Hematopoietic multipotent progenitor cell treated with erythropoietin and hydrocortisone succinate and interleukin-3 and kit ligand, for 8 days (in vitro differentiated cells): ENCODE measurements at places on chromosomes 12 and 14.
A peak's percentile ranks its signal among the peaks of the same experiment; 100 is the strongest.

DNA sequence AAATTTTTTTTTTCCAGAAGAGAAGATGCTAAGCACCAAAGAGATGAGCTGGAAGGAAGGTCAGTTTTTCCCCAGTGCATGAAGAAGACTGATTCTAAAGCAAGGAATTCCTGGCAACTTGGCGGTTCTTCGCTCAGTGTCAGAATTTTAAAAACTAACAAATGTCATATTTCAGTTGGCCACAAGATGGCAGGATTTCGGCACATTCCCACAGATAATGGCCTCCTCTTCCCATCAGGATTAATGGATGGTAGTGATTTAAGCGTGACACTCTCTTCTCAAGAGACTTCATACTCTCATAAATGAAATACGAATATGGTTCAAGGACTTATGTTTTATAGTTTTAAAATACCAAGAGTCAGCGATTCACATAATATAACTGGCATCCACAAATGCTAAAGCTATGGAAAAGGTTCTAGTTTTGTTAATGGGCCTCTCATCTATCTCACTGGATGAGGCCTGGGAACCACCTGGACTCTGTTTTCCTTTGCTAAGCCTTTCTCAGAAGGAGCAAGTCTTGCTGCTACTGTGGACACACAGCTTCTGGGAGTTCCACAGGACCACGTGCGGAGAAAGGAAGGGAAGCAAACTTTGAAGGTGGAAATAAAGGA is 46.1 kb upstream of the PTPRO start:
- DNase-seq: peak; percentile 20

- no peak for DNase-seq
These were observed 5.9 kb upstream of the ALG10 start for GRCh38 chr12:34016361-34016760.

GRCh38 chr12:124808272-124808671 is 55.4 kb downstream of the SCARB1 start:
- peak; percentile 74 for DNase-seq

GRCh38 chr12:39792938-39793337 is 173.3 kb upstream of the ABCD2 start:
- DNase-seq: no peak

DNA sequence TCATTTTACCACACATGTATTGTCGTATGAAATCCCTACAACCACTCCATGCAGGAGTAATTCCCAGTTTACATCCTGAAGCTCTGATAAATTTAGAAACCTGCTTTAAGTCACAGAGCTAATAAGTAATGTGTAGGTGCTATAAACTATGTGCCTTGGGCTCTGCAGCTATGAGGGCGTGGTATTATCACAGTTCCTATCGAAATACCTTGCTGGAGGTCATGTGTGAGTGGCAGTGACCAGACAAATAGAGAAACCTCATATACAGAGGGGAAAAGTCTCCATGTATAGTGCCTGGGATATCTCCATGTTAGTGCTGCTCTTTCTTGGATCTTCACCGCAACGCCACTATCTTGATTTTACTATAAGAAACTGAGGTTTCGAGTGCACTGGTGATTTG is 883 bp upstream of the TBC1D15 start:
- DNase-seq: no peak

- DNase-seq: no peak
These were observed 7.3 kb upstream of the FIGNL2 start for GRCh38 chr12:51855586-51856428.

DNA sequence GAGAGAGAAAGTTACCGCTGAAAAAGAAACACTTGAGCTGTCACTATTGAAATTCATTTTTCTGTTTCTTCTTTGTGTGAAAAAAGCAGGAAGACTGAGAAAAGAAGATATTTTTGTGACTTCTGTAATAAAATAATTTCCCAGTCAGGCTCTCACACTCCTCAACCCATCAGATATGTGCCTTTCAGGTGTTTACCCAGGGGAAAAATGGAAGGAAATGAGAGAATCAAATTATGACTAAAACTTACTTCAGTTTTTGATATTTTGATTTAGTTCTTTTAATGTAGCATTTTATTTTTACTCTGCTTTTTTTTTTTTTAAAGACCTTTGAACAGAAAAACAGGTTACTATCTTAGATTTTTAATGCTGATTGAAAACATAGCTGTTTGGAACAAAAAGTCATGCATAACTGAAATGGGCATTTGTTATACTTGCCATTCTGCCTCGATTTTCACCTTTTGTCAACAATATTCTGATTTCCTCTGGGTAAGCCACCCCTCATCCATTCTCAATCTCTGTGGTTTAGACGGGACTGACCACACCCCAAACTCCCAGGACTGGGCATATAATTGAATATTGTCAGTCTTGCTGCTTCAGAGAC is 133.2 kb upstream of the KRR1 start:
- DNase-seq: no peak

DNA sequence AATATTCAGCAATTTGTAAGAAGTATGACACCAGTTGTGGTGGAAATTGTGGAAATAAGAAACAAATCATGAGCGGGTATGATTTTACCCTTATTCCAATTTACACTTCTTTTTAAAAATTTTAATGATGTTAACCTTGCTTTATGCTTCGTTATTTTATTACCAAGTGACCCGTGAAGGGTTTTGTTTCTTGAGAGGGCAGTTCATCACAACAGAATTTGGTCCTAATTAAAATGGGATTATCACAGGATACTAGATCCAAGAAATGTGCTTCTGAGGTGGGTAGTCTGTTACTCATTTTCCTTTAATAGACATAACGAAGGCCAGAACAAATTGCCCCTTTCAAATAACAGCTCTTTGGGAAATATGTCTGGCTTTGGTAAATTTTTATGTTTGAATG is 25.5 kb upstream of the RASSF8 start:
- no peak for DNase-seq

- DNase-seq: no peak
These were observed 31.5 kb upstream of the ANO6 start for GRCh38 chr12:45184147-45184963.

DNA sequence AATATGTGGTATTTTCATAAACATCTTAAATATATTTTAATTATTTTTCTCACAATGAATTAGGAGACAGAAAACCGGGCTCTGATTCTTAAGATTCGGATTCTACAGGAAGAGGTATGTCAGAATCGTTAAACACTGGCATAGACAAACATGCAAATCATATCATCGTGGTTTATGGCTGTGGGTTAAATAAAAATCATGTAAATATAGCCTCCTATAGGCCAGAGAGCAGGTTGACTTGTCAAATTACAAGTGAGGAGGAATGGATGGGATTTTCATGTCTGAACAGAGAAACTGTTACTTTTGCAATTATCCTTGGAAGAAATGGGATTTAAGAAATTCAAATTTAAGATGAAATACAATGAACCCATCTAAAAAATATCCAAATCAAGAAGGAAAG is 74.9 kb upstream of the BCAT1 start:
- DNase-seq: no peak
